ENCODE measurements at places on chromosomes 1 and 21.

GRCh38 chr1:243251539-243251938 is 3.5 kb downstream of the CEP170 start:
- DNase-seq = no peak

GRCh38 chr1:181632492-181632891 is 149.2 kb downstream of the CACNA1E start:
- no peak for DNase-seq

DNA sequence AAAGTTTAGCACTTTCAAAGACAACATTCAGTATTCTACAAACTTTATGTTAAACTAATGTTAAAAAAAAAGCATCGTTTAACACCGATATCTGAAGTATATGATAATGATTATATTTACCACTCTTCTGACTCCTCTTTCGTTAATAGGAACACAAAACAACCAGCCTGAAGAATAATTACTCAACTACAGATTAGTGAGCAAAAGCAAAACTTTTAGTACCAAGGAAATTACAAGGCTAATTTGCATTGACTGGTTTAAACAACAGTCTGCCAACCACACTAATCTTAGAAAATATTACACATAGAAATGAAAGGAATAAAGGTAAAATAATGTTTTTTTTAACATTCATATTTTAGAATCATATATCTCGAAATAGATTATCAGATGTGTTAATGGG is 500.7 kb downstream of the LMO4 start:
- DNase-seq = no peak

DNA sequence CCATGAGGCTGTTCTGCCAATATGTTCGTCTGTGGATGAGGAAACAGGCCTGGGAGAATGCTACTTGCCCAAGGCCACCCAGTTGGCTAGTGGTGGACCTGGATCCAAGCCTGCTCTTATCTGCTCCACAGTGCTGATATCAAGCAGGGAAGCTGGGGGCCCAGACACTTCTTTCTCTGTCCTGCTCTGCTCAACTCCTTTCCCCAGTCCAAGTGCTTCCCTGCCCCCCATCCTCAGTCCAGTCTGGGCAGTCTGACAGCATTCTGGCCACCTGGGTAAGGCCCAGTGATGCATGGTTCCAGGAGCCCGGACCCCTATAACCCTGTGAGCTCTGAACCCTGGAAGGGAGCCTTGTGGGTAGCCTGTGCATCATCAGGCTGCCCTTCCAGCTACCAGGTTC is 4.2 kb upstream of the PAQR7 start:
- DNase-seq = no peak

DNA sequence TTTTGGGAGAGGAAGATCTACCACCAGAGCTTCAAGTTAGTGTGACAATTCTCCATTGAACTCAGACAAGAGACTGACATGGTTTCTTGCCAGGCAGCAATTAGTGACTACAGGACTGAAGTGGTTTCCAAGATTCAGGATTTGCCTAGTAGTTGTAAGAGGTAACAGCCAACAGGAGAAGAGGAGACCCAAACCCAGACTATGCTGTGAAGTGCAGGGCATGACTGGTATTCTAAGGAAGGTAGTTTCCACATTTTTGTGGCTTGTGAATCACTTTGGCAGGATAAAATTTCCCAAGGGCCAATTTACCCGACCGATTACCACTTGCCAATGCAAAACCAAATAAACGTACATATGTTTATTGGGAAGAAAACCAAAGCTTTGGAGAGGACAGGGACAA is 14.7 kb upstream of the RAP1A start:
- no peak for DNase-seq

GRCh38 chr1:106223213-106223612 is 833.3 kb upstream of the PRMT6 start:
- no peak for DNase-seq

DNA sequence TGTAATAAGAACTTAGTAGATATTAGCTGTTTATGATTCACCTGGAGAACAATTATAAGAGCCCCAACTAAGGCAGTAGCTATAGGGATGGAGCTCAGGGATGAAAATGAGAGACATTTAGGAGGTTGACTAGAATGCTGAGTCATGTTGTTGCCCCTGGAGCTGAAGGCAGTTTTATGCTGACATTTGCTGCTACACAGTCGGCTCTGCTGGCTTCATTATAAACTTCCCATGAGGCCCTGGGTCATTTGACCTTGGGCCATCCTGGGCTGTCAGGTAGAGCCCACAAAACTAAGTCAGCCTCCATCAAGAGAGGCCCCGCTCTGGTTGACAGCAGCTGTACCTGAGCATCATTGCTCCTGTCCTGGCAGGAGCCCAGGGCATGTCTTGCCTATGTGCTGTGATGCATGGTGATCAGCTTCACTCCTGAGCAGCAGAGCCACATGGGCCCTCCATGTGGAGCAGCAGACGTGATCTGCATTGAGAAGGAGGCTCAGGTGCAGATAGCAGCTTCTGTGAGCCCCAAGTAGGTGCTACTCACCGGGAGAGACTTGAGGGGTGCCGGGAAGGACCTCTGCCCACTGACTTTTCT is 112.4 kb downstream of the TBX19 start:
- no peak for DNase-seq

GRCh38 chr1:1331068-1331965 is at the start of gene TAS1R3:
Gene TAS1R3 (plus strand): TSS chr1:1331280. CDS start chr1:1331346, 66 bp downstream.
- no peak for DNase-seq

DNA sequence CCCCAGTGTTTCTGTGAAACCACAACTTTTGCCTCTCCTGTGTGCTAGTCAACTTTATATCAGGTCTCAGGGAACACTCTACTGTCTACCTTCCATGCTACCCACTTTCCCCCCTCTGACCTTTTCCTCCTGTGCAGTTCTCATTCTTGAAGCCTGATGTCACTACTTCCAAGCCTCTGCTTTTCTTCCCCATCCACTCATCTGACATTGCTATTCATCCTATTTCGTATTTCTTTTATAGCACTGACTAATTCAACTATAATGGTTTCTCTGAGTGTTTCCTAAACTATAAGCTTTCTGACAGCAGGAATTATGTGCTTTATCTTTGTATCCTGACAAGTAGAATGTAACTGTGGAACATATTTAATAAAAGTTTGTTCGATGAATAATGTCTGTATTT is 18.2 kb upstream of the DPH5 start:
- DNase-seq = no peak

DNA sequence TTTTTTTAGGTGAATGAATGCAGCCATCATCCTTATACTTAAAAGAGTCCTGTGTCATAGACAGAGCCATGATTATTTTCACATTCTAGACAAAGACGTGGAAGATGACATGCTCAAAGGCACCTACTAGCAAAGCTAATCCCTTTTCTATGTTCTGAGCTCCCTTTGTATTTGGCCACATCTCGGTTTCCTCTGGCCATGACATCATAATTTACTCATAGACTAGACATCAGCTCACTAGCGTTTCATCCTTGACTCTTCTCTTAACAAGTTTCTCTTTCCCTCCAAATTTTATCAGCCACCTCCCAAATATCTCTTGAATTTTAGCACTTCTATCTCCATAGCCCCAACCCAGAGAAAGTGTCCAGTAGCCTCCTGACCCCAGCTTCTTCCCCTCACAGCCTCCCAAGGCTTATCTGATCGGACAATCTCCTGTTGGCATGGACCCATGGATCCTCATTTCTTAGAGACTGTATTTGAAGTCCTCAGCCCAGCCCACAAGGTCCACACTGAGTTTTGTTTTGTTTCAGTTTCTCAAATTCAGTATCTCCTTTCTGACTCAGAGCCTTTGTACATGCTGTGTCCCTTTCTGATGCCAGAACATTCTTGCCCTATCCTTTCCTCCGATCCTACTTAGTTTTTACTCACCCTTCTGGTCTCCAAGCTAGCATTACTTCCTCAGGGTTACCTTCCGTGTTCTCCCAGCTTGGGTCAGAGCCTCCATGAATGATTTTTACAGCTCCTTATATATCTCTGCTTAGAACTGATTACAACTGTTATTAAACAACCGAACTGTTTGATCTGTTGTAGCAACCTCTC is 33.0 kb upstream of the EPS8L3 start:
- no peak for DNase-seq

DNA sequence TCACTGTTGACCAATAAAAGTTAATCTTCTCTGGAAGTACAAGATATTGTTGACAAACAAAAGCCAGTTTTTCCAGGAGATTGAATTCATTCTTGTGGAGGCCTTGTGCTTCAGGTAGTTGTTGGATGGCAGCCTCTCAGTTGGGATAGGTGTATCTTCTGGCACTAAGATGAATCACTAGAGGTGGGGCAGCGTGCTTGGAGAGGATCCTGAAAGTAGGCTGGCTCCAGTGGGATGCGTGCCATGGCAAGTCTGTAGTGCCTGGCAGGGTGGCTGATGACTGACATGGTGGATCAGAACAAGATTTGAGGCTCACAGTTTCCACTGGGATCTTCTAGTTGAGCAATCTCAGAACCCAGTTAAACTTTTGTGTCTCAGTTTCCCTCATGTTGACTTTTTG is 2.4 kb downstream of the VPS13D start:
- DNase-seq = no peak
